ENCODE measurements at places on chromosomes 11 and 22. TPM values are rescaled to one million over a fixed set of nuclear protein-coding genes. Genes with fewer than 3 reads are reported as not detected.

Gene MS4A4E
- polyA plus RNA-seq, result 0.84 TPM

Gene OR2AT4
- not detected for polyA plus RNA-seq

Gene TMEM126B
- 65.5 TPM for polyA plus RNA-seq

Gene RBMXL2
- polyA plus RNA-seq, result not detected

Gene APOBEC3C
- 28.9 TPM for polyA plus RNA-seq

Gene ARHGEF17
- 69.8 TPM for polyA plus RNA-seq

Gene BATF2
- 5.8 TPM for polyA plus RNA-seq

Gene ZNF215
- polyA plus RNA-seq, result 0.47 TPM

Gene ZBTB16
- polyA plus RNA-seq, result 95.2 TPM

Gene LAYN
- polyA plus RNA-seq, result 13.0 TPM

Gene FZD4
- 20.0 TPM for polyA plus RNA-seq

Gene SLC35E4
- polyA plus RNA-seq, result 5.3 TPM

Gene OR51B2
- not detected for polyA plus RNA-seq

Gene CYB5R3
- 359 TPM for polyA plus RNA-seq

Gene CRYBA4
- polyA plus RNA-seq, result not detected

Gene KCNJ4
- polyA plus RNA-seq, result not detected

Gene NXPE2
- polyA plus RNA-seq, result 0.09 TPM

Gene E2F8
- polyA plus RNA-seq, result 0.41 TPM

Gene MS4A8
- polyA plus RNA-seq, result not detected

Gene SEC14L6
- 0.11 TPM for polyA plus RNA-seq

Gene OR2AG1
- polyA plus RNA-seq, result not detected

Gene SHISAL1
- polyA plus RNA-seq, result 21.1 TPM

Gene EWSR1
- polyA plus RNA-seq, result 143 TPM

Gene FAM111B
- polyA plus RNA-seq, result 0.23 TPM

Gene JHY
- 2.3 TPM for polyA plus RNA-seq

Gene NUP98
- polyA plus RNA-seq, result 41.8 TPM
